ENCODE measurements at places on chromosomes 4 and X.

DNA sequence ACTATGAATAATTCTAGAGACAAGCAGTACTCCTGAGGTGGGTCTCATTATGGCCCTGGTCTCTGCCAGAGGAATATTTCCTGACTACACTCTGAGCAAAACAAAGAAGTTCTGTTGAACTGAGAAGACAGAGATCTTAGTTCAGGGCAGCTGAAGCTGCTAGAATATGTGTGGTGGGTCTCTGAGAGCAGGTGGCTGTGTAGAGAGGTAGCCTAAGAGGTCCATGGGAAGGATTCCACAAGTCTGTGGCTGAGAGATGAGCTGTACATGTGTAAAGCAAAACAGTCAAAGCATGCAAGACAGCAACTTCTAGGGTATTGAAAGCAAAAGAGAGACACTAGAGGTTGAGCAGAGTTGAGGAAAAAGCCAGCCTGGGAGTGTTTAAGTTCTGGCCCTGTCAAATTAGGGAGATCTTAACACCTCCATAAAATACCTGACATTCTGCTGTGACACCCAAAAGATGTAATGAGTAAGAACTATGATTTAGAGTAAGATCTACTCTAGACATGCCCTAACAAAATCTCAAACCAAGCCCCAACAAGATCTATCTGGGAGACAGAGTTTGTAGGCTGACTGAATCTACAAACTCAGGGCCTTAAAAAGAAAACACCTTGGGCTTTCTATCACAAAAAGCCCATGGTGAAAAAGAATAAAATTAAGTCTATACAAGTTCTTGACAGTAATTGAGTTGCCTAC, 274.4 kb downstream of the BANK1 start:
- DNase-seq: no peak

DNA sequence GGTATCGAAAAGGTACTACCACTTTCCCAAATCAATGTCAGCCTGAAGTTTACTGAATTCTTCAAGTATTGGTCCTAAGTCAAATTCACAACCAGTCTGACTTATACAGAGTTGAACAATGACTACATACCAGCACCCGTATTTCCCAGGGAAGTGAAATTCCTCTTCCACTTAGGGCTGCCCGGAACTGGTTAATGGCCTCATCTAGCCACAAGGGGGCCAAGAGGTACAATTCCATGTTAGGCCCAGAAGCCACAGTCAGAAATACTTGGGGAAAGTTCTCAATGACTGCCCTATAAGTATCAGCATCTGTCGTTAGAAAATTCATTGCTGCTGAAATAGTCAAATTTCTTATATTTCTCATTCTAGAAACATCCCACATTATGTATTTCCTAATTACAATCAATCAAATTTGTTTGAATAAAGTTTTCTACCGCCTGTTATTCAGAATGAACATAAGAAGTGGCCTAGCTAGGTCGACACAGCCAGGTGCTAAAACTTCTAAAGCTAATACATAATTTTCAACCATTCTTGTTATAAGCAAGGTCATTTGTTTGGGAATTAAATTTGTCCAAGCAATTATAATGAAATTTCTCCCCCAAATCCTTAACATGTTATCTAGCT, 5.6 kb upstream of the PCDH7 start:
- peak; percentile 68 for DNase-seq

- no peak for DNase-seq
Observed at GRCh38 chr4:2663275-2663674, 92.9 kb downstream of the TNIP2 start.

DNA sequence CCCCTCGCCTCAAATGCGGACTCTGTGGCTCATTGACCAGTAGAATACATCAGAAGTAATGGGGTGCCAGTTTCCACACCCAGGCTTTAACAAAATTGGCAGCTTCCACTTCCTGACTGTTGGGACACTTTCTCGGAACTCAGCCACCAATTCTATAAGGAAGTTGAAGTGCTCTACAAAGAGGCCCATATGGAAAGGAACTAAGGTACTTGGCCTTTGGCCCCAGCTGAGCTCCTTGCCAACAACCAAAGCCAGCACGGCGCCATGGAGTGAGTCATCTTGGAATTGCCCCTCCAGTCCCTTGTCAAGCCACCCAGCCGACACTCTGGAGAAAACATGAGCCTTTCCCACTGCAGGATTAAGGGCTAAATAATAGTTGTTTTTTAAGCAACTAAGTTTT, 262.2 kb upstream of the INTU start:
- DNase-seq: peak; percentile 1

DNA sequence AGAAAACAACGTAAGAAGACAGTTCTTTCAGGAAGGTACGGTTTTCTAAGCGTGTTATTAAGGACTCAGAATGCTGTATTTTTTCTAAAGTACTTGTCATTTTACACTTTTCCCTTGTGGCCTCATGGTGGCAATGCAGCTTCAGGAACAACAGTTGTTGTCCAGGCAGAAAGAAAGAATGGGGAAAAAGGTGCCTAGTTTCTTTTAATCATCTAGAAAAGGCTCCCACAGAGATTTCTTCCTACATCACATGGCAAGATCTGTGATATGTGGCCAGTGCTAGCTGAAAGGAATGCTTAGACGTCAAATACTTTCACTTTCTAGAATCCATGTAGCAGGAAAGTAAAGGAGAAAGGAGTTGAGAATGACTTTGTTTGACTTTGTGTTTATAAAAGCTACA, 49.0 kb upstream of the TRAM1L1 start:
- DNase-seq: peak; percentile 2

DNA sequence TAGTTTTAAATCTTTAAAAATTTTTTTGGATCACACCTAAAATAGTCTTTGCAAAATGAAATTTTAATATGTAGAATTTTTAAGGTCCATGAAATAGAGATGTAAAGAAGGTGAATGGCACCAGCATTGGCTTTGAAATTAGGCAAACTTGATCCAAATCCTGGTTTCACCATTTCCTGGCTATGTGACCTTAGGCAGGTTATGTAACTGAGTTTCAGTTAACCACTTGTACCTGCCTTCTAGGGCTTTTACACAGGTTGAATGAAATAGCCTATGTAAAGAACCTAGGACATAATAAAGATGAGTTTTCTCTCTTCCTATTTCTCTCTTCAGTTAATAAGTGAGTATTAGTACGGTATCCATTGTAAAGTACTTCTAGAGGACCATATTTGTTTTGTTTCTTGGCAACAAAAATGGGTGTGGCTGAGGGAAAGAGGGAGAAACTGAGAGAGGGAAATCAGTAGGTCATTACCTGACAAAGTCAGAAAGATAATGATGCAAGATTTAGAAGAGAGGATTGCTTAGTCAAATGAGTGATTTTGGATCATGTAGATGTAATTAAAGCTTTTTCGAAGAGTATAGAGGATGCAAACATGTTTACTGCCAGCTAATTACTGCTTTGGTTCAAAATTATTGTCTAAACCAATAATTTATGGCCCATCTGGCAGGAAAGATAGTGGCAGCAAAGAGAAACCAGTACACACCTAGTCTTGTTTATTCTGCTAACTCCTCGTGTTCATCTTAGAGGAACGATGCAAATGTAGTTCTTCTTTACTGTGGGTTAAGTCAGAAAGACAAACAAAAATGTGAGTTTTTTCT, 81.9 kb downstream of the PDLIM5 start:
- DNase-seq: peak; percentile 64

DNA sequence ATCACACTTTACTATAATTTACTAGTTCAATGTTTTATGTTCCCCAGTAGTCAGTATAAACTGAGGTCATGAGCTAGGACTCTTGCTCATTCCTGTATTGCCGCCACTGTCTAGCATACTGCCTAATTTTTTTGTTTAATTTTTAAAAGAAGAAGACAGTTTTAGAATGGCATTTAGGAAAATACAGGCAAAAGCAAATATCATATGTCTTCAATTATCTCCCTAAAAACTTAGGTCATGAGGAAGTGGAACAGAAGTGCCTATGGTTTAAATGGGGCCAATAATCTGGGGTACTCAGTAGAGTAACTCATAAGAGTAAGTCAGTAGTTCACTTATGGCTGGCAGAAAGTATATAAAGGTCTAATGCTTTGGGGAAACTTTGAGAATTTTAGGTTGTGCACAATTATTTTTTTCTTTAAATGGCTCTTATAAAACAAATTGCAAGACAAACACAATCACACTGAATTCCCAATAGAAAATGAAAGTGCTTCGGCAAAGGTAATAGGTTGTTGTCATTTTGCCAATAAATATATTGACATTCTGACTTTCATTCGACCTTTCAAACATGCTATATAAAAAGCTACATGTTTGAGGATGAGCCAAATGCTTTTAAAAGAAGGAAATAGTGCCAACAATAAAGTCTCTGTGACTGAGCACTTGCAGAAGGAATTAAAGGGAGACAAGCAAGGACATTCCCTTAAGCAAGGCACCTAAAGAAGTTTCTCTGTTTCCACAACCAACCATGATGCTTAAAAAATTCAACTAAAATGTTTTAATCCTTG, 390.1 kb downstream of the PDGFC start:
- DNase-seq: peak; percentile 47

DNA sequence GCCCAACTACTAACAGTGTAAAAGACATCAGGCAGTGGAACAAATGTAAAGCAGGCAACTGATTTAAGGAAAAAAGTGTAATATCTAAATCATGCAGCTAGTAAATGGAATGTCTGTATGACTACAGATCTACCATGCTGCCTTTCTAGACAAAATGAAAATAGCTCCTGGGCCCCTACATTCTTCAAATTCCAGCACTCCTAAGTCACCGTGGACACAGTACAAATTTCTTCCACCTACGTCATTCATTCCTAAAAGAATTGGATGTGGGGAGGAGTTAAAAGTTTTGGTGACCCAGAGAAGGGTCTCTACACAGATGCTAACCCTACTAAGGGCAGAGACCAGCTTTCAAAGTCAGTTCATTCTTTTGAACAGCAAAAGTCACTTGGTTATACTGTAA, 137.2 kb upstream of the ARHGEF9 start:
- DNase-seq: no peak

GRCh38 chr4:174835536-174835935, 6.5 kb upstream of the GLRA3 start:
- DNase-seq: no peak

GRCh38 chr4:34039766-34040165, 2204.5 kb downstream of the ARAP2 start:
- DNase-seq: no peak

DNA sequence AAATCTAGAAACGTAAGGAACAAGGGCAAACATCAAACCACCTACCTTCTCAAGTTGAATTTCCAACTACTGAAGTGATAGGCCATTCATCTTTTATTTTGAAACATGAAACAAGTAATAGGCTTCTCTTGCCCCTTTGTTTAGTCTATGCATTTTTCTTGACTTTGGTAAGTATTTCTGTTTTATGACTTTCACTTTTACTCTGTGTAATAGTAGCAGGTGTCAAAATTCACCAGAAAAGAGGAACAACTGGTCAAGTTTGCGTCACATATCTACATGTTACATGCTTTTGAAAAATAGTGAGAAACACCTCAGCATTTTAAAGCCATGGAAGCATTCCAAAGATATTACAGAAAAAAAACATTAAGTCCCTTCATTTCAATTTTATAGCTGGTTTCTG, 157.1 kb upstream of the FTHL17 start:
- no peak for DNase-seq

DNA sequence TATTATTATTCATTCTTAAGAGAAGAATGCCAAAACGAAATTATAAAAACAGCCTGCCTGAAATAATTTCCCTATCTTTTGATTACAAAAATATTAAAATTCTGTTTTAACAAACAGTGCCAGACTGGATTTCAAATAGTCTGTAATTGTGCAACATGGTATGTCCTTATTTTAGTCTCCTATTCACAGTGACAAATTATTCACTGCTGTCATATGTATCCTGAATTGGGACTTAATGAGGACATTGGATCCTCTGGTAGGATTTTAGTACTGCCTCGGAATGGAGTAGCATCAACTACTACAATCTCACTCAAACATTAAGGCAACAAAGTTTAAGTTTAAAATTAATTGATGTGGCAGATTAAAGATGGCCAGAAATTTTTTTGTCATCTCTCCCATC, 97.6 kb downstream of the CASK start:
- no peak for DNase-seq

- DNase-seq: peak; percentile 24
Observed at GRCh38 chrX:10015723-10016518, 48.8 kb downstream of the CLDN34 start.

DNA sequence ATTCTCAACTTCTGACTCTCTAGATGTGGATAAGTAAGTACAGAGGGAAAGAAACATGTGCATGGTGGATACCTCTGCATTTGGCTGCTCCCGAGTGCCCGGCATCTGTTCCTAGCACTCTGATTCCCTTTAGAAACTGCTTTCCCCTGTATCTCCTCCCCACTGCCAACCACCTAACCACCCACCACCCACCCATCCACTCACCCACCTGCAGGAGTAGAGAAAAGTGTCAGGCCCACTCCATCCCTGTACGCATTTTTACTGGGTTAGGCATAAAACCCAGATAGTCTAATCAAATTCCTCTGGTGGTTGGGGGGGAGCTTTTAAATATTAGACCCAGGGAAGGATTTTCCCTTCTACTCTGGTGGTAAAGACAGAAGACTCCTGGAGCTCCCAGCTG, 63.0 kb downstream of the TMEM154 start:
- DNase-seq: no peak

- DNase-seq: peak; percentile 10
Observed at GRCh38 chrX:2828344-2828958, at the start of gene GYG2. GYG2 (plus strand) TSS chrX:2828930; CDS start chrX:2830189, 1,259 bp downstream.

- DNase-seq: peak; percentile 28
Observed at GRCh38 chrX:13196782-13197181, 123.1 kb downstream of the ATXN3L start.

- no peak for DNase-seq
Observed at GRCh38 chr4:175281894-175282293, 363.7 kb downstream of the ADAM29 start.

DNA sequence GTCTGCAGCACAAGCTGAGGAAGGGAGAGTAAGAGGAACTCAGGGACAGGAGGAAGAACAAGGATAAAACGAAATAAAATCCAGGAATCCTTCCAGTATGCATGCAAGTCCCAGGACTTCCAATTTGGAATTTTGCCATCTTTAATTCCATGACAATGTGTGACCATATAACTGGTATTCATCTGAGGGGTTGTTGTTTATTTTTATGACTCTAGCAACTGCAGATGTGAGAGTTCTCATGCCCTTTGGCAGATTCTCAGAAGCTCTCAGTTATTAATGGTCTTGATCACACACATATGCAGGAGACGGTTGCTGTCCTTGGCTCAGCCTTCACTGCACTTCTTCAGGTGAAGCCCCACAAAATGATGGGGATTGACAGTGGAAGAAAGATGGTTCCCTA, 148.2 kb downstream of the SMIM20 start:
- DNase-seq: no peak

GRCh38 chrX:10598540-10598939, 21.8 kb downstream of the MID1 start:
- DNase-seq: no peak

DNA sequence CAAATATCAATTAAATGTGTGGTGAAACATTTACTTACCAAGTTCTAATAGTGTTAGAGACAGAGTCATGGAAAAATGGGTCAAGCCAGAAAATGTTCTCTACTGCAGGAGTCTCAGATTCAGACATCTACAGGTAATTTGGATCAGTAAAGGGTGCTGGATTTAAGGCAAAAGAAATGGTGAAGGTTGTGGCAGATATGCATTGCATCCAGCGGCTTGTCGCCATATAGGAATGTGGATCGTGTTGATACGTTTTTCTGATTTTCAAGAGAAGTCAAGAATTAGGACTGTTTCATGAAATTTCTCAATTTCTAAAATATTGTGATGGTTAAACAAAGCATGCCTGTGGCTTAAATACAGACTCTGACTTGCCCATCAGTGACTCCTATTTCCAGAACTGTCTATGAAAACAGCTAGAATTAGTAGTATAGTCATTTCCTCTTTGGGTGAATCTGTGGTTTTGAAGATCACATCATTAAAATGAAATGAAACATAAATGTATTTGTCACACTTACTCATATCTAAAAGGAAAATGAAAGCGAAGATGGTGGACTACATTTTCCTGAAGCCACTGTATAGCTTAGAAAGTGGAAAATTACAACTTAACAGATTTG, 110.1 kb upstream of the VEGFC start:
- no peak for DNase-seq
